Stimulated activated CD4-positive, alpha-beta T cell treated with anti-CD3 and anti-CD28 coated beads, Interleukin-1b, Interleukin-23, amount 100 ng/mL, for 24 hours (primary cell): ENCODE measurements at places on chromosomes 16 and 17.

DNA sequence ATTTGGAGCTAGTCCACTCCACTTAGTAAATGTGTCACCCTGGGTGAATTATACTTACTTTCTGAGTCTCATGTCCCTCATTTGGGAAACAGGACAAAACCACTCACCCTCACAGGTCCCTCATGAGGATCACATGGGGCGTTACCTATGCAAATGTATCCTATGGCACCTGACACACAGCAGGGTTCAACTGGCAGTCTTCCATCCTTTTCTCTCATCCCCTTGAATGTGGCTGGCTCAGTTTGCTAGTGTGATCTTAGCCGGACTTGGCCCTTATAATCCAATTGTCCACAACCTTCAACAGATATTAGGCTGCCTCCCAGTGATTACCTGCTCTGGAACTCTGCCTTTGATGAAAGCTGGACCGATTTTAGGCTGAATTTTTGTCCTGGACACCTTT lies 308.8 kb downstream of the MAP2K6 start:
- DNase-seq = no peak

DNA sequence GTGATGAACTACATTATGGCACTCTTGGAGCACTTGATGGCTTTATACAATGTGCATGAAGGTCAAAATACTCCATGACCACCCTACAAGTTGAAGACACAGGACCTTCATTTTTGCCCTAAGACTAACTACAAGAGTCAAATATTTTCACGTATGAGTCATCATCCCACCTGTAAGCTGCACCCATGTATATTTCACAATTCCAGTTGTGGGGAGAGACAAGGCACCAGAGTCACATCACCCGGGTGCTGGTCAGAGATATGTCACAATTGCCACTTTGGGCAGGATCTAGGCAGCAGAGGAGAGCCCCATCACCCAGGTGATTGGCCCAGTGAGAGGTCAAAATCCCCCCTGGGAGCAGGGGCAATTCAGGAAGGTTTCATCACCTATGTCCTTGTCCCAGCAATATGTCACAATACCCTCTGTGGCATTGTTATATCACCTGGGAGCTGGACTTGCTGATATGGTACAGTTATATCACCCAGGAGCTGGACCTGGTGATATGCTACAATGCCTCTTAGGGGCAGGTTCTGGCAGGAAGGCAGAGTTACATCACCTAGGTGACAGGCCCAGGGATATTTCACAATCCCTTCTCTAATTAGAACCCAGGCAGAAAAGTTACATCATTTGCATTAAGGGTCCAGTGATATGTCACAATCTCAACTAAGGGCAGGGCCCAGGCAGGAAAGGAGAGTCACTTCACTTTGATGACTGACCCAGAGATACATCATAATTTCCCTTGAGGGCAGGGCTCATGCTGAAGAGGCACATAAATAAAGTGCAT lies 1839.2 kb downstream of the TP53TG3F start:
- DNase-seq = no peak

DNA sequence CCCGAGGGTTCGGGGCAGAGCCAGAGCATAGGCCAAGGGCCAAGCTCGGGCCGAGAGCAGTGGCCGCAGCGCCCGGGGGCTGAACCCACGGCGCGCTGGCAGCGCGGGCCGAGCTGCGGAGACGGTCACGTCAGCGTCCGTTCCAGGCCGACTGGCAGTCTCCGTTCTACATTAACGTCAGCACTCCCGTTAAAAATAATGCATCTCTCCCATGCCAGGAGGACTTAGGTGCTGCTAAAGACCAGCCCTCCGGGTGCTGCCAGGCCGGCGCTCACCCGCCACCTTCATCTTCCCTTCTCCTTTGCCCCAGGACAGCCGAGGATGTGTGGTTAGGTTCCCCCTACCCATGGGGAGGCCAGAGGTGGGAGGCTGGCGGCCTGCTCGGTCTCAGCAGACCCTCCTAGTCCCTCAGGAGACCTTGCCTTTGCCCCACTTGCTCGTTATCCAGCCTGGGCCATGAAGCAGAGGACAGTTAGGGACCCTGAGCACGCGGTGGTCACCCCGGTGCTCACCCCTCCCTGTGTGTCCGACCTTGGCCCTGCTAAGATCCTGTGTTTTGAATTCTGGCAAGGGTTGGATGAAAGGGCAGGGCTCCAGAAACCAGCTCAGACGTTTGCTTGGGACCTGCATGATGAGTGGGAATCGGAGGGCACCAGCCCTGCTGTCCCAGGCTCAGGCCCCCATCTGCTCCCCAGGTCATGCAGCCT lies 572 bp downstream of the MPG start:
- DNase-seq = no peak

DNA sequence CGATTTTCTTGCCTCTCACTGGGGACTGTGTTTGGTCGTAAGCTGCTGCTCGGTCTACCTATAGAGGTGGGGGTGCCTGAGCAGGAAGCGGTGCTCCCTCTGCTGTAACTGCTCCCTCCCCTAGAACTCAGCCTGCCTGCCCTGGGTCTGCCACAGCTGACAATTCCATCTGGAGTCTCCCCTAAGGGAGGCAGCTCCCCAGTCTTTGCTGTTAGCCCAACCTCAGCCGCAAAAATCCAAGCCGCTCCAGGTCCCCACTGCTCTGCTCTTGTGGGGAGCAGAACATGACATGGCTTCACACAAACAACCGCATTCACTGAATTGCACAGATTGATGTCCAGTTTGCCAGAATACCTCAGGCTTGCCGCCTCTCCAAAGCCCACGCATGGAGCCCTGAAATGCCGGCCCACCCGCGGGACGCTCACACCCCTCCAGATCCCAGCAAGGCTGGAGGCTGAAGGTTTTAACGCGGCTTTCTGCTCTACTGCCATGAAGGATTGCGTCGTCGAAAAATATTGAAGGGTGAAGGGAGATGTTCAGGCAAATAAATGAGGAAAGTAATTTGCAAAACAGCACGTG lies 221.5 kb upstream of the FOXF1 start:
- no peak for DNase-seq

DNA sequence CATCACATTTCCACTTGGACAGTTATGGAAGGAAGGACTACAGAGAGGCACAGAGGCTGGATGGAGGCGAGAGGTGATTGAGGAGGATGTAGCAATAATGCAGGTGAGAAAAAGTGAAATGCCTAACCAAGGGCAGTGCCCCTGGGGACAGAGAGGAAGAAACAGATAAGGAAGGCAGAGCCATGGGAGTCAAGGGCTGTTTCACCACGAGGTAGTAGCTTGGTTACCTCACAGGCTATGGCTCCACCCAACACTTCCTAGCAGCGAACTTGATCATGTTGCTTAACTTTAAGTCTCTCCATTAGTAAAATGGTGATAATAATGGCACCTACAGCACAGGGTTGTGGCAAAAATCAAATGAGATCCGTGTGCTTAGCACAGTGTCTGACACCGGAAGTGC lies 83.9 kb downstream of the YPEL2 start:
- no peak for DNase-seq

GRCh38 chr16:69340095-69340644 lies 598 bp downstream of the NIP7 start:
- no peak for DNase-seq

GRCh38 chr16:23842137-23842600 lies 6.4 kb downstream of the PRKCB start:
- no peak for DNase-seq

GRCh38 chr17:76471498-76472257 lies 4.3 kb downstream of the AANAT start:
- no peak for DNase-seq

- no peak for DNase-seq
Observed at GRCh38 chr16:31451681-31452351, 7.5 kb upstream of the ARMC5 start.

GRCh38 chr16:56042416-56042815 lies 148.9 kb upstream of the GNAO1 start:
- DNase-seq = no peak

GRCh38 chr16:87451563-87452210 lies 41.1 kb downstream of the ZCCHC14 start:
- DNase-seq = no peak

- no peak for DNase-seq
Observed at GRCh38 chr17:18968345-18968744, 16.4 kb downstream of the SLC5A10 start.

GRCh38 chr16:26386096-26386495 lies 680.6 kb upstream of the C16orf82 start:
- DNase-seq = no peak

DNA sequence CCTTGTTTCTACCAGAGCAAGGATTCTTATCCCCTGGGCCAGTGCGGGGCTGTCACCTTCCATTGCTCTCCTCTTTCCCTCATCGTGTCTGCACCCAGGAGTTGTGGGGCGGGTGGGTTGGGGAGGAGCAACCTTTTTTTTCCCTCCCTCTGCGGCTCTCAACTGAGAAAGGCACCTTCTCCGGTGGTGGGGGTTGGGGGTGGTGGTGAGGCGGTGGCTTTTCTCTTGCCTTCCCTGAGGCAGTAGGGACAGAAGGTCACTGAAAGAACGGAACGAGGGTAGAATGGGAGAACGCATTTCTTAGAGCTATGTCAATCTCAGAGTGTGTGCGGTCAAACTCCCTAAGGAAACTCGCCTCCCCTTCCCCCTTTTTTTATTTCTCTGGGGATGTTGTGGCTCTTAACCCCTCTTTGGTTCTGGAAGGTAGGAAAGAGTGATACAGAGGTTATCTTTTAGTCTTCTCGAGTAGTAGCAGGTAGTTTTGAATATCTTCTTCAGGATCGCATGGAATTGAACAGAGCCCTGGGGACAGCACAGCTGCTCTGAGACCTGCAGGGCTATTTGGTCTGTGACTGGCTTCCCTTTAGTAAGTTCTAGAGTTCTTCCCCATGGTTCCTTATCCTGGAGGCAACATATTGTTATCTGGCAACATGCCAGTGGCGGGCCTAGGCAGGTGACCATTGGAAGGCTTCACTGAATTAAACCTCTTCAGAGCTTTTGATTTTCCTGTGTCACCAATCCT lies 994 bp downstream of the CLTC start:
- peak; percentile 45 for DNase-seq

- peak; percentile 62 for DNase-seq
Observed at GRCh38 chr16:2904100-2904921, 7.4 kb upstream of the FLYWCH1 start.

GRCh38 chr16:53984936-53985335 lies 281.0 kb downstream of the FTO start:
- no peak for DNase-seq

DNA sequence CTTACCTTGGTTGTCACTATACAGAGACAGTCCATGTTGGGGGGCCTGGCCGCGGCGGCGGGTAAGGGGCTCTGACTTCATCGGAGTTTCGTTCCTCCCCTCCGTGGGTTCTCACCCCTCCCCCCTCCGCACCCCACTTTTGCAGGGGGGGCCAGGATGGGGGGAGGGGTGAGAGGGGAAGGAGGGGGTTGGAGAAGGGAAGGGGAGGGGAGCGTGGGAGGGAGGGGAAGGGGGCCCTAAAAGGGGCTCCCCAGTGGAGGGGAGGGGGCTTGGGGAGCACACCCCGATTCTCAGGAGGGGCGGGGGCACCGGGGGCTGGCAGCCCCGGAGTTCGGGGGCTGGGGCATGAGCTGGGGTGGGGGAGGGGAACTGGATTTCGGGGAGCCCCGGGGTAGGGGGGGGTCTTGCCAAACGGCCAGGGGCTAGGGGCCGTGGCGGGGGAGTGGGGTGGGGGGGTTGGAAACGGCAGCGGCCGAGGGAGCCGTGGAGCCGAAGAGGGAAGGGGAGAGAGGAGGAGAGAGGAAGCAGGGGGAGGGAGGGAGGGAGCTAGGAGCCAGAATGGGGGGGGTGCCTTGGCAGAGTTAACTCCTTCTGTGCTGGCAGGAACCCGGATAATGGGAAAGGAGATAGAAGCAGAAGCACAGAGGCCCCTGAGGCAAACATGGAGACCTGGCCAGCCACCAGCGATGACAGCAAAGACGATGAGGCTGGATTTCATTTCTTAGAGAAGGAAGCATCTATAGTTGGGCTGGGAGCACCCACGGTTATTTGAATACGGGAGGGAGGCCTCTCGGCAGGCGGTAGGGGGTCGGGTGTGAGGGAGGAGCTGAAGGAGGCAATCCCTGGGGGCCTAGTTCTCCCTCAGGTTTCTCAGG lies 2.3 kb downstream of the DLG4 start:
- no peak for DNase-seq

GRCh38 chr16:2610781-2611498 lies 71.4 kb upstream of the KCTD5 start:
- DNase-seq = no peak

GRCh38 chr16:2799859-2800226 lies 1.6 kb downstream of the PRSS41 start:
- DNase-seq = no peak

DNA sequence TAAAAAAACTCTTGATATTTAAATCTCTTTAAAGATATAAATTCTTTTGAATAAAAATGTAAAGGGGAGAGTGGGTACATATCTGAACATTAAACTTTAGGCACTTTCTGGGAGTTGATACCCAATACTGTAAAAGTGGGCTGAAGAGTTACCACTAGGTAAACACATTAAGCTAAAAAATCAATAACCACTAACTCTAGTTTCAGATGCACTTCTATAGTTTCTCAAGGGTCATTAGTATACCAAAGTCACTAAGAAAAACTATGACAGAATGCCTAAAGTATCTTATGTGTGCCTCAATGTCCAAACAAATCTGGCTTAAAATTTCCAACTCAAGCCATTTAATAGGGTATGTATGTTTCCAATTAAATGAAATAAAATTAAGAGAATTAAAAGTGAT lies 13.1 kb upstream of the CFDP1 start:
- no peak for DNase-seq

DNA sequence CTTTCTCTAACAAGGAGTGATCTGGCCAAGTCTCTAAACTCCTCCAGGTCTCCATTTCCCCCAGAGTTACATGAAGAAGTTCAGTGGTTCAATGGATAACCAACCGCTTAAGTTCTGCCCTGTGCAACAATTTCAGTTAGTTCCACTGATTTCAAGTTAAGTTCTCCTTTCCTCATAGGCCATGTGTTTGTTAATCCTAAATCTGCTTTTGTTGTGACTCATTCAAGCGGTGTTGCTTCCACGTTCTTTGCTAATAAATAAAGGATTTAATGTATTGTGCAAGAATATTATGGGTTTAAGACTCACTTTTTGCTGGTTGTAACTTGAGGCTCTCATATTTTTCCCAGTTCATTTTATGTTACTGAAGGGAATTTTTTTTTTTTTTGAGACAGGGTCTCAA lies 36.3 kb downstream of the GNA13 start:
- DNase-seq = no peak

DNA sequence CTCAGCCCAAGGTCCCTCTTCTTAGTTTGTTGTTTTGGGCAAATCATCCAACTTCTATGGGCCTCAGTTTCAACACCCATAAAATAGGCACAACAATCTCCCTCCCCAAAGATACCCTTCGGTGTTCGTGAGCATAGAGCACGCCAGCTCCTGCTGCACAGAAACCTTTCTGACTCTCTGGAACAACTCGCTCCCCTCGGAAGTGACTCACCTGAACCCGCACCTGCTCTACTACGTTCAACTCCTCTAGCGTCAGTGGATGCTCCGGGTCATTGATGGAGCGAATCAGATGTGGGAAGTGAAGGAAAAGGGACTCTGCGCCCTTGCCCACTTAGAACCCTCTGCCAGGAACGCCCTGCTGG lies 445 bp downstream of the CIAO2B start:
- peak; percentile 23 for DNase-seq
